AML-193 (cell line): ENCODE measurements at places on chromosomes 7 and 10.
A peak's percentile ranks its signal among the peaks of the same experiment; 100 is the strongest.

GRCh38 chr10:124003871-124004662 lies 89.3 kb downstream of the CHST15 start:
- no peak for DNase-seq

GRCh38 chr10:89813546-89813945 lies 112.2 kb downstream of the KIF20B start:
- DNase-seq: no peak

DNA sequence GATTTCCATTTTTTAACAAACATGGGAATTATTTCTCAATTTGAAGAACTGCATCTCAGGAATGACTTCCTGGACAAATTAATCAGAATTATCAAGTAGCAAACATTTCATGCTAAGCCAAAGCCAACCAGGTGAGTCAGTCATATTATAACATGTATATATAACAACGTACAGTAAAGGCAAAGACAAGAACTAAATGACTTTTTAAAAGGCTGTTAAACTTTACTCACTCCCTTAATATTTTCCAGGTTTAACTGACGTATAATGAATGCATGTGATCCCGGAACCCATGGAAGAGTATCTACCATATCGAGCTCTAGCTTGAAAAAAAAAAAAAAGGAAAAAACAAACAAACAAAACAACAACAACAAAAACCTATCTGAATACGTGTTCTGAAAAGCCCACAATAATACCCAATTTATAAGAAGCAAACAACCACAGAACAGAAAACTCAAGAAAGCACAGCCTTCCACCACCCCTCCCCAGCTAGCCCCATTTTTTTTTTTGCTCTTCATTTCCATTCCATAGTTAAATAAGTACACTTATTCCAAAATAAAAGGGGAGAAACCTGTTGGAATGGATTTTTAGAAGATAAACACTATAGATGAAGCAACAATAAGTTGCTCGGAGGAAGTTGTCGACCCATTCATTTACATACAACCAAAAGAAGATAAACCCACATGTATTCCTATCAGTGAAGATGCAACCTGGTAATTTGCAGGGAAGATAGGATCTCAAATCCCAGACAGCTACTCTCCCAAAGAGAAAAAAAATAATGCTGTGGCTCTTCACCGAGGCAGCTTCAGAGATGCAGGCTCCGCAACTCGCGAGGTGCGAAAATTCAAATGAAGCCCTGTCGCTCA lies 537 bp downstream of the NAPEPLD start:
- DNase-seq: no peak

DNA sequence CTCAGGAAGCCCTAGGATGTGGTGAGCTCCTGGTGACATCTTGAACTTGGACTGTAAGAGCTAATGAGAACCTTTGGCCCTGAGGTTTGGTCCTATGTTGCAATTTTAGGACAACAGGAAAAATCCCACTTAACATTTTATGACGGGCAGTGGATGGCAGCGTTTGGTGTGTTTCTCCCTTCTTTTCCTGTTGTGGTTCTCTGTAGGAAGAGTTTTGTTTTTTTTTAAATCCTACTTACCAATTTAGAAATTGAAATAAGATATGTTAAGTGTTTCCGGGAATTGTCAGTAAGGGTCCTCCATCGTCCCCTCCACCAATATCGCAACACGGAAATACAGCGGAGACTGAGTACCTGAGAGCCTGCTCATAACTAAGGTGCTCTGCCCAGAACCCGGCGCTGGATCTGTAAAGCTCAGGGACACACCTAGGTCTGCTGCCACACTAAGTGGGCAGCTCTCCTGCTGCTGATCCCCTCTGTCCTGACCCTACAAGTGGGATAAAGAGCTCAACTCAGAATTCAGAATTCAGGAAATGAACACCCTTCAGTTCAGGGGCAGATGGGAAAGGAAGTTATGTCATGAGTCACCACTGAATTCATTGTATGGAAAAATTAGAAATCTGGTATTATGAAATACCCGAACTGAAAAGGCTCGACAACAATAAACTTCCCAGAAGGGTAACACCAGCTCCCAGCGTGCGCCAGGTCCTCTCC lies 9.1 kb upstream of the PROSER2 start:
- DNase-seq: no peak

- peak; percentile 25 for DNase-seq
Measured at GRCh38 chr10:133274751-133275683, 1.7 kb downstream of the ADAM8 start.
